ENCODE measurements at places on chromosomes 2 and 18.

- DNase-seq = no peak
Measured at GRCh38 chr2:199113111-199113510, 344.6 kb downstream of the SATB2 start.

DNA sequence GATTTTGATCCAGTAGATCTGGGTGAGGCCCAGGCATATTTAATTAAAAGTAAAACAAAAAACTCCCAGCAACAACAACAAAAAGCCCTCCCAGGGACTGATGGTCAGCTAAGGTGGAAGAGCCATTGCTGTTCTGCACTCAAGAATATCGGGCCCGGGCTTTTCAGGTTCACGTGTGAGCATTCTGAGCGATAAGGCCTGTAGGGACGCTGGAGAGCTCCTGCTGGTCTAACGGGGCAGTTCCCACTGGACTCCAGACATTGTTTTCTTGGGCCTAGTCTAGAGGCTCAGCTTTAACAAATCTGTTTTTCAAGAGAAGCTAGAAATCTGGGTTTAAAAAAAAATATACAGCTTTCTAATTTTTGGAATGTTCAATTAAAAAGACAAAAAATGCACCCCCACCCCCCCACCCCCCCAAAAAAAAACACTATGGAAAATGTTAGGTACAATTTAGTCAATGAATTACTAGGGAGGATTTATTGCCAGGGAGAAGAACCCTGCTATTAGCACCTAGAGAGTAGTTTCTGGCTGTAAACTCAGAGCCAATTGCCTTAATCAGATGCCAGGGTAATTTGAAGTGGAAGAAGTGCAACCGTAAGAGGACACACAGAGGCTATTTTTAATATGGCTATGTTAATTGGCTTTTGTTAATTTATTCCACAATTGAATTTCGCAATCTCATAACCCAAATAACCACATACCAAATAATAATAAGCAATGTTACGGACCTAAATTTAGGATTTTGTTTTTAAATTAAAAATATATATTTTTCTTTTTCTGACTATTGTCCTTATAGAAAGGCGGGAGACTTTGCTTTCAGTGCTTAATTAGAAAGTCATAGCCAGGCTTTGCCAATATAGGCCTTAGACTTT is 78.9 kb downstream of the MAP4K4 start:
- DNase-seq = no peak

- DNase-seq = no peak
Measured at GRCh38 chr2:207332480-207333212, 166.9 kb upstream of the KLF7 start.

DNA sequence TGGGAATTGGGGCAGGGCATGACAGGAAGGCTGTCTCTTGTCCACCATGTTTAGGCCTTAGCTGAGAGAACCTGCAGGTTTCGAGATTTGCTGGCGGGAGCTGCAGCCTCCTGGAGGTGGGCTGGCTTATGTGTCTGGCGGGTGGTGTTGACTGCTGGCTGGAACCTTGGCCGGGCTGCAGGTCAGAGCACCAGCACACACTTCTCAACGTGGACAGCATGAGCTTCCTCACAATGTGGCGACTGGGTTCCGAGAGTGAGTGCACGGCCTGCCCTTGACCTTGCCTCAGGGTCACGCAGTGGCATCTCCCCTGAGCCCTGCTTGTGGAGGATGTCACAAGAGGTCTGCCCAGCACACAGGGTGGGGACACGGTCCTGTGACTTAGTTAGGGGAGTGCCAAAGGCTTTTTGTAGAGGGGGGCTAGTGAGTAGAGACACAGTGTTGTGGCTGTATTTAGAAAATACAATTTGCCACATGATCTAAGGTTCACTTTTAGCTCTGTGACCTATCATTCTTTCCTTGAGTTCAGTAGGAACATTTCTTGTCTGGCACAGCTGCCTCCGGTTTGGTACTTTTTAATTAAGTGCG is 134.8 kb downstream of the SEPTIN10 start:
- no peak for DNase-seq

DNA sequence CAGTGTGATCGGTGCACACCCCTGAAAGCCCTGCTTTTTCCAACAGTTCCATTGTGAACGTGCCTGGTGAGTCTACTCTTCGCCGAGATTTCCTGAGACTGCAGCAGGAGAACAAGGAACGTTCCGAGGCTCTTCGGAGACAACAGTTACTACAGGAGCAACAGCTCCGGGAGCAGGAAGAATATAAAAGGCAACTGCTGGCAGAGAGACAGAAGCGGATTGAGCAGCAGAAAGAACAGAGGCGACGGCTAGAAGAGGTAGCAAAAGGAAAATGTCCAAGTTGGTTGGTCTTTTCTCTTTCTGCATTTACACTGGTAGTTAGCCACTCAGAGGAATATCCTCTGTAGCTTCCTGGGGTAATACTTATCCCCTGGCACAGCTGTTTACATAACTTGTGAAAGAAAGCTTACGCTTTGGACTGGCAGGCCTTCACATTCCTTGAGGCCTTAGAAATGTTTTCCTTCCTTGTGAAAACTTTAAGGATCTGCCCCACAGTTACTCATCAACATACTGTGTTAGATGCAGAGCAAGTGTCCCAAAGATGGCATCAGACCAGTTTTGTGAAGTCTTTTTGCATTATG is 146.6 kb downstream of the MAP4K4 start:
- DNase-seq = no peak

- no peak for DNase-seq
Measured at GRCh38 chr2:72925328-72925943, 8.1 kb downstream of the EMX1 start.

GRCh38 chr2:37377187-37377532 is 32.7 kb downstream of the QPCT start:
- no peak for DNase-seq

GRCh38 chr2:195534971-195535370 is 122.1 kb upstream of the SLC39A10 start:
- DNase-seq = no peak

DNA sequence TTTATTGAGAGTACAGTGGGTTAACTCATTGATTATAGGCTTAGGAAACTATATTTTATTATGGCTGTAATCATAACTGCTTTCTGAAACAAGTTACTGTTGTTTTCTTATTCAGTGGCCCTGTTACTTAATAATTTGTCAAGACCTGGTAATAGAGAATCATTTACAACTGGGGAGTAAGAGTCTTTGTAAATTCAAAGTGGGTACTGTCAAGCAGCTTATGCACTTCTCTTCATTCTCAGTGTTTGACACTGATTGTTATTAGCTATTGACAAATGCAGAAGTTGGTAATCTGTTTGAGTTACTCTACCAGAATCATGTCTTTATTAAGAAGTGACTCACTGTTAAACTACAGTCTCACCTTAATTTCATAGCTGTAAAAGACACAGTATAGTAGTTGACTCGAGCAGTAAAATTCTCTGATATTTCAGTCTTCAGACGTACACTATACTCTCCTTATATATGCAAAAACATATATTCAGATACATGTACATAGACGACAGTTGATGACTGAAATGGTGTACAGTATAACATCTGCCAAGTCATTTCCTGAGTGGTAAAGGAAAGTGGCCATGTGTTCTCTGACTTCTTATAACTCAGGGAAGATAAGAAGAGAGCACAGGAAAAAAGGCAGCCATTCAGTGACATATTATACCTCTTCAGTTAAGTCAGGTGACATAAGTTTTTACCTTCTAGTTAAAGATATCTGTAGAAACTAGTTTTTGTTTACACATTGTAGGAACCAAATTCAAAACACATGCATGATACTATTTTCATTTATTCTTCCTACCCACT is 36.0 kb upstream of the TTC27 start:
- no peak for DNase-seq

DNA sequence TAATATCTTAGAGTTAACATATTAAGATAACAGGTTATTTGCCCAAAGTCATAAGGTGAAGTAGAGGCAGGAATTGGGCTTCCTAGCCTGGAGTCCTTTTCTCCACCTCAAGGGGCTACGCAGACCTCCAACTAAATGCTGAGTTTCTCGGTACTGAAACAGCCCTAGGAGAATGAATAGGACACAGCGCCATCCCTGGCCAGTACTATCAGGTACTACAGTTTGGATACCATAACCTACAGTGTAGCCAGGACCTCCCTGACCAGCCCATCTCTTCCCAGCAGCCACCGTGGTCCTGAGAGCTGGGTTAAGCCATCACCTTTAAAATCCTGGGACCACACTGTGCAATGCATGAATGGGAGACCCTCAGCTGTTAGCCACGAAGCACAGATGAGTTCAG is 15.7 kb downstream of the CASP8 start:
- DNase-seq = no peak

- no peak for DNase-seq
Measured at GRCh38 chr2:68280796-68281195, 28.5 kb upstream of the PPP3R1 start.

GRCh38 chr18:63365876-63366212 is 1.2 kb downstream of the KDSR start:
- DNase-seq = no peak

DNA sequence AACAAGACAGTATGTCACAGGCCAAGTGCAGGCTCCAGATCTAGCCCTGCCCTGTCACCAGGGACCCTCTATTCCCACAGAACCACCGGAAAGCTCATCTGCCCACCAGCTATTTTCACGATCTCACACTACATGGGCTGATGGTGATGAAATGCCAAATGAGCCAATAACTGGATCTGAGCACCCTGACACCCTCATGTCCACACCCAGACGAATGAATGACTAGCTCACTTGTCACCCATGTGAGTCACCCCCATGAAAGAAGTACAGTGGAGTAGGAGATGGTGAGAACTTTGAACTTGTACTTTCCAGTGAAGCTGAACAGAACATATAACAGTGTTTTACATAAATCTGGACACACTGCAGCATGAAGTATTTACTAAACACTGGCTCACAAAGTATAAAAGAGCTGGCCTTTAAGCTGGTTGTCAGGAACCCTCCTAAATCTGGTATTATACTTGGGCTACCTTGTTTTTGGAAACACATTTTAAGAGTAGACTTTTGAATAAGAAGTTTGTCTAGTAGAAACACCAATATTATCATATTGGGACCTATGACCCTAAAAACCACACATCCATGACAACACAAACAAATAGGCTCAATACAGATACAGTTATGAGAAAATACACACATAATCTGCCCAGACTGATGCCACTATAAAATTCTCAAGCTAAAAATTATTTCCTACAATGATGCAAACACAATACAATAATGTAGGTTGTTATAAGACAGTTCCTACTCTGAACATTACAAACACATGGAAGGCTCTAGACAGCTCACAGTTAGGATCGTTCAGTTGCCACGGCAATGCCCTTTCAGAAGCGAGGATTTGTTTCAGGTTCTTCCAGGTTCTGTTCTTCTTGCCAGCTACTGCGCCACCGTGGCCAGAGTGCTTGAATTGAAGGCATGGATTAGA is 19.0 kb downstream of the INO80C start:
- DNase-seq = no peak

- no peak for DNase-seq
Measured at GRCh38 chr2:99864561-99865553, 277.5 kb downstream of the AFF3 start.

DNA sequence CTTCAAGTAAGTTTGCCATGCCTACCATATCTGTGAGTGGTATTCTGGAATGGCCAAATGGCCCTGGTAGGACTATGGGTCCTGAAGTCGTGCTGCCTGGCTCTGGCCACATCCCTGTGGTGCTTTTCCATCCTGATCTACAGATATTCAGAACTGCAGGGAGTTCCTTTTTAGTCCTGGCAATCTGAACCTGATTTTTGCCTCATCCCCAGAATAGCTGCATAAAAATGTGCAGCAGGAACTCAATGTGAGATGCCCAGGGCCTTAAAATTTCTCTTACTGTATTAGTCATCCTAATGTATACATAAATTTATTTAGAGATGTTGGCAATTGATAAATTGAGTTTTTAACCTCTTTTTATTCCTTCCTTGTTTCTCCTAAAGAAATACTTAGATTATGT is 5.3 kb downstream of the SERPINB13 start:
- DNase-seq = no peak

GRCh38 chr2:110773401-110773921 is 41.1 kb downstream of the ACOXL start:
- DNase-seq = no peak

DNA sequence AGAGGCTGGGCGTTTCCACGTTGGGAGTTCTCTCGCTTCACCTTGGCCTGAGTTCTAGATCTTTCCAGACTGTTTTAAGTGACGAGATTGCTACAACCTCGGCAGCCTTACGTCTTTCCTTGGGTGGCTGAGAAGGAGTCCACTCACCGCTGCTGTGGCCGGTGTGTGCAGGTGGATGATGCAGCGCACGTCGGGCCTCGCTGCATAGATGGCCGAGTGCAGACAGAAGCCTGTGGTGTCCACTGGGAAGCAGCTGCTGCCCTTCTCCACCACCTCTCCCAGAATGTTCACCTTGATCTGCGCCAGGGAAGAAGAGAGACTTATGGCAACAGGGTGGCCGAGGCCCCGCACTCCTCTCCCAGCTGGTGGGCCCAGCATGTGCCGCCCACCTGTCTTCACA is 75.7 kb downstream of the ADD2 start:
- no peak for DNase-seq

DNA sequence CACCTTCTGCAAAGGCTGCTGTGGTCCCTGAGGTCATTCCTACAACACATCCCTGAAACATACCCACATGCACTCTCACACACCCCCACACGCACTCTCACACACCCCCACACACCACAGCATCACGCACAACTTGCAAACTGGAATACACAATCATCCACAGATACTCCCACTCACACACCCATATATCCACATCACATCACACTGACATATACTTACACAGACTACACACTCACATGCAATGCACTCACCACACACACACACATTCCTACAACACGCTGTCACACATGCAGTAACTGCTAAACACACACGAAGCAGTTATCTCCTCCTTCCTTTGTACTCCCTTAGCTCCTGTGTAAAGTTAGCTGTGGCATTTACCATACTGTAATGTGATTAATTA is 57.1 kb upstream of the PKDCC start:
- no peak for DNase-seq

GRCh38 chr2:75538521-75539490 is 21.9 kb downstream of the EVA1A start:
- no peak for DNase-seq

DNA sequence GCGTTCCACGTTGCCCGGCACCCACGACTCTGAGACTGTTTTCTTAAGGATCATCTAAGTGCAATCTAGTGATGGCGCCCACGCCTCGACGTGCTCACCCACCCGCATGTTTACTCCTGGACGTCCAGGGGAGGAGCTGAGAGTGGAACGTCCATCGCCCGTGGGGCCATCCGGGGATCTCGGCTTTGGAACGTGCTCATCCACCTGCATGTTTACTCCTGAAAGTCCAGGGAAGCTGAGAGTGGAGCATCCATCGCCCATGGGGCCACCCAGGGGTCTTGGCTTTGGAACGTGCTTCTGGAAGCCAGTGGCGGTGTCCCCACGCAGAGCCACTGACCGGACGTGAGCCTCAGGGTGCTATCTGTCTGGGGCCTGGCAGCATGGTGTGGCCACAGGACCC is 45.6 kb upstream of the SALL3 start:
- no peak for DNase-seq

All from central memory CD8-positive, alpha-beta T cell (primary cell).